ENCODE measurements at places on chromosomes 2 and 18.

- DNase-seq: no peak
Observed at GRCh38 chr2:201151127-201151981, 31.6 kb upstream of the CASP10 start.

DNA sequence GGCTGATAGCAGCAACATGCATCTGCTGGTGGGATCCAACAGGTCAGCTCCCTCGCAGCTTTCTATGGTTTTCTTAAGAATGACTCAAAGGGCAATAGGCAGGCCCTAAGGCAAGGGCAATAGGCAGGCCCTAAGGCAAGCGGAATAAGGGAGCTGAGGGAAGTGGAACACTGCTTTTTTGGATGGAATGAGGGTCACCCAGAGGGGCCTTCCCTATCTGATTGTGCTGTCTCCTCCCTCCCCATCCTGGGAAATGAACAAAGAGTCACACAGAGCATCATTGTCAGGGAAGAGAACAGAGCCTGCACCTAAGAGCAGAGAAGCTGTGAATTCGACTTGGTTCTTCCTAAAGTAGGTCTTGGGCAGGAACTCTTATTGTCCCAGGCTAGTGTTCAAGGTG, 43.3 kb upstream of the PTPRM start:
- peak; percentile 37 for DNase-seq

DNA sequence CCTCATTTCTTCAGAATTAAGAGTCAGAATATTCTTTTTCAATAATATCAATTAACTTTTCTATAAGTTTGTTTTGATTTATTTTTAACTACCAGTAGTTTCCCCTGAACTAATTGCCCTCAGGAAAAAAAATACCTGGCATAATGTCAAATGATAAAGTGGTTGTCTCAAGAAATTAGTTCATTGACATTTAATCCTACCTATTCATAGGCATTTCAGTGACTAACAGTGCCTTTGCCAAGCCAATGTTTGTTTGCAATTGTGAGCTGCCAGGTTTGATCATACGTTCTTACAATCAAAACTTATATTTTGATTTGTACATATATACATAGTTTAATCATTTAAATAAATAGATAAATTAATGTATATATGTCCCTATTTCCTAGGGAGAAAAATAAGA, 267.3 kb upstream of the MC4R start:
- no peak for DNase-seq

GRCh38 chr18:76460482-76460881, 34.6 kb downstream of the ZNF516 start:
- DNase-seq: no peak

- no peak for DNase-seq
Observed at GRCh38 chr2:229226382-229226781, 44.7 kb downstream of the PID1 start.
